ENCODE measurements at places on chromosomes 7 and 10.

- no peak for ATAC-seq
Measured at GRCh38 chr7:77205706-77206105, 6.1 kb upstream of the FGL2 start.

- no peak for ATAC-seq
Measured at GRCh38 chr10:111545861-111546605, 469.2 kb downstream of the ADRA2A start.

- no peak for ATAC-seq
Measured at GRCh38 chr10:43801140-43801539, 152.5 kb upstream of the ZNF32 start.

GRCh38 chr7:88866265-88866863, 70.8 kb upstream of the TEX47 start:
- no peak for ATAC-seq

GRCh38 chr10:64396105-64396708, 875.0 kb downstream of the REEP3 start:
- no peak for ATAC-seq

DNA sequence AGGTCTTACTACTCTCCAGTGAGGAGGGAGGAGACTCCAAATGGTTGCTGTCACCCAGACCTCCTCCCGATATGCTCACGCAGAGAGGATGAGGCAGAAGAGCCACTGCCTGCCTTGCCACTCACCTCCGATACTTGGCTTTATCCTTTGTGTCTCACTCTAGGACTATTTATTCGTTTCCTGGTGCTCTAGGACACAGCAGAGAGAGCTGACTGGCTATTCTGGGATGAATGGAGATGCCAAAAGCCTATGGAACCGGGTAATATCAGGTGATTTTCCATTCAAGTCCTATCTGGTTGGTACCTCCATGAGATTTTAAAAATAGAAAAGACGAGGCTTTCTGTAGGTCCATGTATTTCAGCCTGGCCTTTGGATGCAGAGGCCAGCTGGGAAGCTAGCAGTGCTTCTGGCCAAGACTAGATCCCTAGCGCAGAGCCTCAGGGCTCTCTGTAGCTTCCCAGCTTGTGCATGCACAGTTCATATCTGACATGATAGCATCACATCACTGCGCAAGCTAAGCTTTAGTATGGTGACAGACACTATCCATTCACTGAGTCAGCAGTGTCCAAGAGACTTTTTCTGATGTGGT, 239.0 kb upstream of the ANKRD30A start:
- no peak for ATAC-seq

DNA sequence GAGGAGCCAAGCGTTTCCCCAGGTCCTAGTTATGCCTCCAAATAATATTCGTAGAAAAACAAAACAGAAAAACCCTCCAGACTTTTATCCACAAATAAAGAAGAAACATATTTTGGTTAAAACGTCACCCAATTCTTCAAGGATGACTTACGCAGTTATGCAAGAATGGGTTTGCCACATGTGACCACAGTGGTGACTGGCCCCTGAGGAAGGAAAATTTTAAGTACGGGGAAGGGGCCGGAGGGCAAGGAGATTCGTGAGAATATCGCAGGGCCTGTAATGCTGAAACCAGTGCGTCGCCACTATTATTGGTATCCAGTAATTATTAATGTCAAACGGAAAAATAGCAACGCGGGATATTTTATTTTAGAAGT, 537 bp upstream of the MRPS24 start:
- ATAC-seq, result peak; percentile 47

GRCh38 chr10:693506-693905, 4.0 kb upstream of the DIP2C start:
- no peak for ATAC-seq

Data from activated T-helper 17 cell treated with anti-CD3 and anti-CD28 coated beads, Interleukin-2, amount 50 U/mL, for 72 hours (primary cell).